Central memory CD8-positive, alpha-beta T cell (primary cell): ENCODE measurements at places on chromosomes 13 and 19.
A peak's percentile ranks its signal among the peaks of the same experiment; 100 is the strongest.

GRCh38 chr13:99022941-99023340 lies 45.1 kb upstream of the DOCK9 start:
- DNase-seq: no peak
- H3K27ac ChIP-seq: no peak overlapping the region
- no peaks in the 10 kb centered on the region for H3K36me3 ChIP-seq
- H3K4me3 ChIP-seq: no peak overlapping the region
- H3K27me3 ChIP-seq: no peaks in the 10 kb centered on the region

DNA sequence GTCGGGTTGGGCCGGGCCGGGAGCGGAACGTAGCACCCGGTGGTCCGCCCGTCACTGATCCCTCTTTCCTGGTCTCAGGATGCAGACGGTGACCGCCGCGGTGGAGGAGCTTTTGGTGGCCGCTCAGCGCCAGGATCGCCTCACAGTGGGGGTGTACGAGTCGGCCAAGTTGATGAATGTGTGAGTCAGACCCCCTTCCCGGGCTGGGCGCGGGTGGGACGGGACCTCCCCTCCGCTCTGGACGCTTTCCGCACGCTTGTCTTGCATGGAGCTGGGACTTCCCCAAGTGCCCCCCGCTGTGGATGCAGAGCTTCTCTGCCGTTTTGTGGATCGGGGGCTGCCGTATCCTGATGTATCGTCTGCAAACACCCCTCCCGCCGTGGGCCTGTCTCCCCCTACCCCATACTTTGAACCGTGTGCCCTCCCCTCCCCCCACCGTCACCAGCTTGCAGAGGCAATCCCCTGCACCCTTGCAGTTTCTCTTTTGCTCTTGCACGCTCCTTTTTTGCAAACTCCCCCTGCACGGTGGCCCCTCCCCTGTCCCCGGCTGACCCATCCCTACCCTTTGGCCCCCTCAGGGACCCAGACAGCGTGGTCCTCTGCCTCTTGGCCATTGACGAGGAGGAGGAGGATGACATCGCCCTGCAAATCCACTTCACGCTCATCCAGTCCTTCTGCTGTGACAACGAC lies 669 bp downstream of the GADD45B start:
- no peaks in the 10 kb centered on the region for H3K27me3 ChIP-seq
- DNase-seq: peak; percentile 35
- H3K36me3 ChIP-seq: peaks cover 38% of the 10 kb centered on the region
- H3K4me1 ChIP-seq: peaks cover 33% of the 10 kb centered on the region
- peak overlapping the region; percentile 99 for H3K4me3 ChIP-seq

GRCh38 chr19:38741670-38742069 lies 2.6 kb downstream of the CAPN12 start:
- no peak overlapping the region for H3K4me3 ChIP-seq
- H3K27me3 ChIP-seq: no peaks in the 10 kb centered on the region
- H3K27ac ChIP-seq: no peak overlapping the region
- peaks cover 7% of the 10 kb centered on the region for H3K36me3 ChIP-seq

- no peak overlapping the region for H3K27ac ChIP-seq
- no peaks in the 10 kb centered on the region for H3K36me3 ChIP-seq
- peaks cover 19% of the 10 kb centered on the region for H3K27me3 ChIP-seq
- DNase-seq: no peak
- no peak overlapping the region for H3K4me3 ChIP-seq
These were observed 20.5 kb downstream of the EDNRB start for GRCh38 chr13:77898097-77898496.

DNA sequence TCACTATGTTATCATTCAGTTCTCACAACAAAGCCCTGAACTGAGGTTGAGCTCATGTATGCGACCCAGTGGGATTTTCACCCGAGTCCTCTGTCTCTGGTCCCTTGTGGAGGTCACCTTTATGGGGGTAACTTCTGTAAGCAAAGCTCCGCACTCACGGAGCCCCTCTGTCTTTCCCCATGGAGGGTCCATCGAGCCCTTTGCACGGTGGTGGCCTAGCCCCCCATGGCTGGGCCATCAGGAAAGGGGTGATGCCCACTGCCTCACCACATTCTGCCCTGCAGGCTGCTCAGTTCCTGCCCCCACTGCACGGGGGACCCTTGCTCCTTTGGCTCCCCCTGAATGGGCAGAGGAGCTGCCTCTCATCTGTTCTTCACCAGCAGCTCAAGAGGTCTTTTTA lies 39.6 kb downstream of the CHST8 start:
- no peak overlapping the region for H3K27ac ChIP-seq
- peaks cover 25% of the 10 kb centered on the region for H3K27me3 ChIP-seq
- H3K4me3 ChIP-seq: no peak overlapping the region
- DNase-seq: no peak
- H3K36me3 ChIP-seq: peaks cover under 1% of the 10 kb centered on the region
